ENCODE measurements at places on chromosomes 6 and 20. TPM values are rescaled to one million over a fixed set of nuclear protein-coding genes. Genes with fewer than 3 reads are reported as not detected.
A peak's percentile ranks its signal among the peaks of the same experiment; 100 is the strongest.

Gene TMEM30A
- total RNA-seq = 60.5 TPM

Gene COL12A1
- total RNA-seq = 40.6 TPM

Gene FAM184A
- total RNA-seq = 3.6 TPM

Gene WFDC2
- 122 TPM for total RNA-seq

Gene ID4
- 69.1 TPM for total RNA-seq

Gene TRIM38
- 8.7 TPM for total RNA-seq

Gene MOCS1
- 19.8 TPM for total RNA-seq

Gene LHFPL5
- not detected for total RNA-seq

Gene MAN1A1
- 17.9 TPM for total RNA-seq

Gene PRDM13
- total RNA-seq = not detected

Gene MARCKS
- total RNA-seq = 190 TPM

Gene HSPA12B
- total RNA-seq = 3.9 TPM

- no peaks in the 10 kb centered on the region for H3K27me3 ChIP-seq
- H3K27ac ChIP-seq = peak overlapping the region; percentile 26
- no peaks in the 10 kb centered on the region for H3K4me1 ChIP-seq
- DNase-seq = no peak
These were observed 54.2 kb downstream of the BCAS4 start for GRCh38 chr20:50848846-50849673.

GRCh38 chr6:80974579-80974978, 777.9 kb downstream of the TENT5A start:
- no peak overlapping the region for H3K4me3 ChIP-seq
- no peaks in the 10 kb centered on the region for H3K36me3 ChIP-seq
- DNase-seq = no peak
- H3K4me1 ChIP-seq = no peaks in the 10 kb centered on the region
- no peak overlapping the region for H3K27ac ChIP-seq

- H3K36me3 ChIP-seq = no peaks in the 10 kb centered on the region
- no peak for DNase-seq
- no peak overlapping the region for H3K4me3 ChIP-seq
- H3K27me3 ChIP-seq = no peaks in the 10 kb centered on the region
- H3K4me1 ChIP-seq = no peaks in the 10 kb centered on the region
- H3K27ac ChIP-seq = no peak overlapping the region
These were observed 12.4 kb upstream of the DACT2 start for GRCh38 chr6:168332020-168332419.

GRCh38 chr20:55266361-55266760, 739.0 kb downstream of the CBLN4 start:
- no peaks in the 10 kb centered on the region for H3K4me1 ChIP-seq
- no peaks in the 10 kb centered on the region for H3K27me3 ChIP-seq
- no peak overlapping the region for H3K4me3 ChIP-seq
- no peak for DNase-seq
- H3K36me3 ChIP-seq = no peaks in the 10 kb centered on the region

- no peak overlapping the region for H3K4me3 ChIP-seq
- no peak overlapping the region for H3K27ac ChIP-seq
- H3K4me1 ChIP-seq = no peaks in the 10 kb centered on the region
- no peaks in the 10 kb centered on the region for H3K27me3 ChIP-seq
- no peak for DNase-seq
These were observed 8.3 kb downstream of the TENT5A start for GRCh38 chr6:81744131-81744530.

GRCh38 chr6:2942914-2943563, 28.3 kb downstream of the SERPINB6 start:
- H3K4me1 ChIP-seq = no peaks in the 10 kb centered on the region
- no peak overlapping the region for H3K4me3 ChIP-seq
- H3K36me3 ChIP-seq = peaks cover 3% of the 10 kb centered on the region
- H3K27me3 ChIP-seq = no peaks in the 10 kb centered on the region
- no peak for DNase-seq

GRCh38 chr20:15603978-15604805, 969.1 kb downstream of the KIF16B start:
- no peak overlapping the region for H3K4me3 ChIP-seq
- H3K4me1 ChIP-seq = no peaks in the 10 kb centered on the region
- no peak overlapping the region for H3K27ac ChIP-seq
- H3K27me3 ChIP-seq = no peaks in the 10 kb centered on the region
- no peak for DNase-seq

- no peaks in the 10 kb centered on the region for H3K36me3 ChIP-seq
- H3K27ac ChIP-seq = no peak overlapping the region
- DNase-seq = no peak
- H3K4me3 ChIP-seq = no peak overlapping the region
These were observed 24.2 kb downstream of the FKBP1A start for GRCh38 chr20:1368448-1369199.

DNA sequence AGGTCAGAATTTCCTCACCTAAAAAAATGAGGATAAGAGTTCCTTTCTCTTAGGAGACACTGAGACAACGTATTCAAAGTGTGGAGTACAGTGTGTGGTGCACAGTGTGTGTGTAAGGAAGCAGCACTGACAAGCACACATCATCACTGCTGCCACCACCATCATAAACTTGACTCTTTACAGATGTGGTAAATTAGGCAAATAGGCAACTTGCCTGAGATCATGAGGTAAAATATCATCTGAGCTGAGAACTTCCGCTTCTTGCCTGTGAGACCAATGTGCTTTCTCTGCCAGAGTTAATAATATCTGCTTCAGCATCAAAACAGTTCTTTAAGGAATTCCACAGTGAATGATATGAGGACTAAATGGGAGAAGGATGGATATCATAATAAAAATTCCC, 52.7 kb downstream of the LYRM4 start:
- no peak overlapping the region for H3K4me3 ChIP-seq
- H3K36me3 ChIP-seq = no peaks in the 10 kb centered on the region
- no peak overlapping the region for H3K27ac ChIP-seq
- no peaks in the 10 kb centered on the region for H3K27me3 ChIP-seq
- no peaks in the 10 kb centered on the region for H3K4me1 ChIP-seq

DNA sequence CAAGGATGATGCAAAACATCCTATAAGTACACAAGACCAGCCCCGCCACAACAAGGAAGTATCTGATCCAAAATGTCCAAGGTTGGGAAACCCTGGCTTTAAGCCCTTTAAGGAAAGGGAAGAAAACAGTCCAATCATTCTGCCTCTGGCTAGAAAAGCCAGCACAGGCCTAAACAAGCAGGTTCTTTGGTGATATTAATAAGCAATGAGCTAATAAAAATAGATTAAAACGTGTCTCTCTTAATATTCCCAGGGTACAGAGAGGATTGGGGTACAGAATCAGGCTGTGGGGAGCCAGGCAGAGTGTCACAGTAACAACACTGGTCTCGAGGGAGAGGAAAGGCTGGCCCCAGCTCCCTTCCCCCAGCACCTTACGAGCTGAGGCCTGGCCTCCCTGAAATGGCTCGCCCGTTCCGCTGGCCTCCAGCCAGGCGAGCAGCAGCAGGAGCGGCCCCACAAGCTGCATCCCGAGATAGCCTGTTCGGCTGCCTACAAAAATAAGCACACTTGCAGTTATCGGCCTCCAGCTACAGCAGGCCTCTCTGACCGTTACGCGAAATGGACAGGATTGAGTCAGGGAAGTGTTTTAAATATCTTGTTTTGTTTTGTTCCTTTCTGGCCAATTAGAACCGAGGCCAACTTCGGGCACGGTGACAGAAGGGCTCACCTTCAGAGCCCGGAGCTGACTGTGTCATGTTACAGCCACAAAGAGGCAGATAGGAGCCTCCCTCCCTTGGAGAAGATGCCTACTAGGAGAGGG, 4.0 kb upstream of the ZMYND8 start:
- no peak overlapping the region for H3K4me3 ChIP-seq
- H3K27me3 ChIP-seq = no peaks in the 10 kb centered on the region
- peak; percentile 90 for DNase-seq
- peaks cover 52% of the 10 kb centered on the region for H3K4me1 ChIP-seq
- no peaks in the 10 kb centered on the region for H3K36me3 ChIP-seq

- H3K4me1 ChIP-seq = no peaks in the 10 kb centered on the region
- no peak overlapping the region for H3K4me3 ChIP-seq
- no peaks in the 10 kb centered on the region for H3K36me3 ChIP-seq
- H3K27me3 ChIP-seq = no peaks in the 10 kb centered on the region
- DNase-seq = peak; percentile 14
These were observed 75.9 kb upstream of the SYNJ2 start for GRCh38 chr6:157905590-157906342.

- no peaks in the 10 kb centered on the region for H3K4me1 ChIP-seq
- no peak overlapping the region for H3K27ac ChIP-seq
- no peak overlapping the region for H3K4me3 ChIP-seq
These were observed 59.9 kb upstream of the HBS1L start for GRCh38 chr6:135114355-135115145.

DNA sequence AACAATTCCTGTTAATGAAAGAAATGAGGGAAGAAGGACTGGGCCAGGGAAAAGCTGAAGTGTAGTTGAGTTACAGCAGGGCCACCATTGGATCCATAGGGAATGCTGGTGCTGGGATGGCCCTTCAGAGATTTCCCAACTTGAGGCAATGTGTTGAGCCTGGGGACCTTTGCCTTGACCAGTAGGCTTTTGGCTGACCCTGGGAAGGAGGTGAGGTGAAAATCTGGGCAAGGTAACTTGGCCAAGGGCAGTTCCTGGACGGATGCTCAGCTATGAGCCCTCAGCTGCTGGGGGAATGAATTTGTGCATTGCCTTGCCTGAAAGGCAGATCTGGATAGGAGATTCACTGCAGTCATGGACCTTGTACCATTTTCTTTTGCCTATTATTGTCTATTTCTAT, 20.4 kb downstream of the UTRN start:
- no peak overlapping the region for H3K4me3 ChIP-seq
- H3K36me3 ChIP-seq = no peaks in the 10 kb centered on the region
- no peaks in the 10 kb centered on the region for H3K27me3 ChIP-seq
- H3K27ac ChIP-seq = no peak overlapping the region
- no peak for DNase-seq

DNA sequence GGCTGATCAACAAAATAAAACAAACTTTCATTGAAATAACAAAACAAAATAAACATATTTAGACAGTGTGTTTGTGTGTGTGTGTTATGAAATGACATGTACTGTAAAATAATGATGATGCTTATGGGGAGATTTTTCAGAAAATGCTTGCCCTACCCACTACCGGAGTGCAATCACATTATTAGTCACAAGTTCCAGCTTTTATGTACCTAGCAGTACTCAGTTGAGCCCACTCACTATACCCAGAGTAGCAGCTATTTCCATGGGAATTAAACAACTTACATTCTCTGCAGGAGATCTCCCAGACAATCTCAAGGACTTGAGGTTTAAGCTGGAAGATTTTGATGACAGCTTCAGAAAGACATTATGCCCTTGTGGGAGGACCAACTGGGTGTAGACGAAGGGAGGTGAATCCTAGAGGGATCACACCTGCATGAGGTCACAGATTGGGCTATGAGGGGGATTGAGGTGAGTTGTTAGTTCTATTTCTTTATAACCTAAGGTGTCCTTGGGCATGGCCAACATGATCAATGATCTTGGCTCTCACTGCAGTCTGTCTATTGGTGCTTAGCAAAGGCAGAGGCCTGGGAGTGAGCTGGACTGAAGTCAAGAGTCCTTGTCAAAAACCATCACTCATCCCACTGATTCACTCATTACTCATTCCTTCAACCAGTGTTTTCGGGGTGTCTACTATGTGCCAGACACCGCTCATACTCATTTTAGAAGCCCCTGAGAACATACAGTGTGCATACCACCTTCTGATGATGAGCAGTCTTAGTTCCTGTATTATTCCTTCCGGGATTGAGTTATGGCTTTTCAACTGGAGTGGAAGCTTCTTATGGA, 6.7 kb upstream of the CLIC5 start:
- no peaks in the 10 kb centered on the region for H3K36me3 ChIP-seq
- DNase-seq = no peak
- H3K4me1 ChIP-seq = no peaks in the 10 kb centered on the region
- no peak overlapping the region for H3K27ac ChIP-seq
- no peak overlapping the region for H3K4me3 ChIP-seq

- H3K27ac ChIP-seq = no peak overlapping the region
- DNase-seq = no peak
- H3K36me3 ChIP-seq = no peaks in the 10 kb centered on the region
- H3K4me1 ChIP-seq = no peaks in the 10 kb centered on the region
- H3K27me3 ChIP-seq = no peaks in the 10 kb centered on the region
- H3K4me3 ChIP-seq = no peak overlapping the region
These were observed 14.6 kb upstream of the CCR6 start for GRCh38 chr6:167108278-167108677.

DNA sequence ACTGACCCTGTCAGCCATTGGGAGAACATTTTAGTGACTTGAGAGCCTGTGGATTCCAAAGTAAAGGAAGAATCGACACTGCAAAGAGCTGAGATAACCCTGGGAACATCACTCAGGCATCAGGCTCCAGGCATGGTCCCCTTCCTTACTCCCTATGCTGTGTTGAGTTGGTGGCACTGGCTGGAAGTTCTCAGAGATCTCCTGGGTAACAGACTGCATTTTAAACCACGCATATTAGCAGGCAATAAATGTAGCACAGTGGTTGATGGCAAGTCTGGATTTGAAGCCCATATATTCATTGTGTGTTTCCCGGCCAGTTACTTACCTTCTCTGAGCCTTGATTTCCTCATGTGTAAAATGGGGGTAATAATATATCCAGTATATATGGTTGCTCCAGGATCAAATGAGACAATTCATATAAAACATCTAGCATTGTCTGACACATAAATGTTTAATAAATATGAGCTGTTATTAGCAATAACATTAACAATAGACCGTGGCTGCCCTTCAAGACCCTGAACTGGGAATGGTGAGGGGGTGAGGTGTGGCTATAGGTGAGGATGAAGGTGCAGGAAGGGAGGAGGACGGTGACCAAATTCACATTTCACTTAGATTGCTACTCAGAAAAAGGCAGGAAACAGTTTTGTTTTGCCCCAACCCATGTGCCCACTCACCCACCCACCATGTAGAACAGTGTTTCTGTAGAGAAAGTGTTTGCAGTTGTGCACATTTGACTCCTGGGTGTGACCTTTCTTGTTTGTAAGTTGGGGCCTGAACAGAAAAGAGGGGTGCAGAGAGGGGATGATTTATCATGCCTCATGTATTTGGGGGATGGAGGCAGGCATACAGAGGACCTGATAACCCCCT, 2.1 kb downstream of the PLCG1 start:
- H3K4me3 ChIP-seq = peak overlapping the region; percentile 98
- H3K36me3 ChIP-seq = no peaks in the 10 kb centered on the region
- no peaks in the 10 kb centered on the region for H3K4me1 ChIP-seq
- peak overlapping the region; percentile 93 for H3K27ac ChIP-seq
- H3K27me3 ChIP-seq = no peaks in the 10 kb centered on the region
- DNase-seq = no peak

DNA sequence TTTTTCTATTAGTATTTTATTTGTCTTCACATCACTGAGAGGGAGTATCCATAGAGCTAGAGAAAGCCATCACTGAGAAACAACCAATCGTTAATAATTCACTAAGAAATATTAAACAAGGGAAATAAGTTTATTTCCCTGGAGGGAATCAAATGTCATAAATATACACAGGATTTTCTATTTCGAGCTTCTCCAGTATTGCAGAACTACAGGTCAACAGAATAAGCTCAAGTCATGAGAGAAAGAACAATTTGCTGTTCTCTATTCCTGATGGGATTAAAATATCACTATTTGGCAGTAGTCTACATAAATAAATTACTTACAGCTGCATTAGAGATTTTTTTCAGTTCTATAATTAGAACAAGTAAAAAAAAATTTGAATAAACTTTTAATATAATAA, 2.2 kb upstream of the FAM162B start:
- DNase-seq = no peak
- no peaks in the 10 kb centered on the region for H3K27me3 ChIP-seq
- H3K4me3 ChIP-seq = no peak overlapping the region
- H3K36me3 ChIP-seq = no peaks in the 10 kb centered on the region
- H3K27ac ChIP-seq = no peak overlapping the region

GRCh38 chr6:15659181-15659580, 3.6 kb downstream of the DTNBP1 start:
- H3K27ac ChIP-seq = no peak overlapping the region
- no peaks in the 10 kb centered on the region for H3K27me3 ChIP-seq
- H3K36me3 ChIP-seq = no peaks in the 10 kb centered on the region
- peaks cover 3% of the 10 kb centered on the region for H3K4me1 ChIP-seq
- H3K4me3 ChIP-seq = no peak overlapping the region
